MV-4-11 (cell line): ENCODE measurements at places on chromosomes 2 and 18.
A peak's percentile ranks its signal among the peaks of the same experiment; 100 is the strongest.

GRCh38 chr2:6986912-6987361 lies 69.7 kb downstream of the RNF144A start:
- no peak for DNase-seq

DNA sequence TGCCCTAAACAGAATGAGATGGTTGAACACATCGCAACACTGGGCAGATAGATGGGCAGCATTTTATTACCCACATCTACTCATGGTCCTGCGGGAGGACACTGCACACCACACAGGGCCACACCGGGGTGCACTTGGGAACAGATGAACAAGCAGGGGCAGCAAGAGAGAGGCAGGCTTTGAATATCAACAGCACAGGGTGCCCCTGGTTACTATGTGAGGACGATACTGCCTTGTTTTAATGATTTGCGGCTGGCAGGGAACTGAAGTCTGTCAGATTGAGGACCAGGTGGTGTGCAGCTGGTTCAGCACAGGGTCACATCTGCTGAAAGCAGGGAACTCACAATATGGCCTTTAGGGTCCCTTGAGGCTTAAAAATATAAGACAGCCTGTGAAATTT lies 195.7 kb downstream of the PIEZO2 start:
- no peak for DNase-seq

DNA sequence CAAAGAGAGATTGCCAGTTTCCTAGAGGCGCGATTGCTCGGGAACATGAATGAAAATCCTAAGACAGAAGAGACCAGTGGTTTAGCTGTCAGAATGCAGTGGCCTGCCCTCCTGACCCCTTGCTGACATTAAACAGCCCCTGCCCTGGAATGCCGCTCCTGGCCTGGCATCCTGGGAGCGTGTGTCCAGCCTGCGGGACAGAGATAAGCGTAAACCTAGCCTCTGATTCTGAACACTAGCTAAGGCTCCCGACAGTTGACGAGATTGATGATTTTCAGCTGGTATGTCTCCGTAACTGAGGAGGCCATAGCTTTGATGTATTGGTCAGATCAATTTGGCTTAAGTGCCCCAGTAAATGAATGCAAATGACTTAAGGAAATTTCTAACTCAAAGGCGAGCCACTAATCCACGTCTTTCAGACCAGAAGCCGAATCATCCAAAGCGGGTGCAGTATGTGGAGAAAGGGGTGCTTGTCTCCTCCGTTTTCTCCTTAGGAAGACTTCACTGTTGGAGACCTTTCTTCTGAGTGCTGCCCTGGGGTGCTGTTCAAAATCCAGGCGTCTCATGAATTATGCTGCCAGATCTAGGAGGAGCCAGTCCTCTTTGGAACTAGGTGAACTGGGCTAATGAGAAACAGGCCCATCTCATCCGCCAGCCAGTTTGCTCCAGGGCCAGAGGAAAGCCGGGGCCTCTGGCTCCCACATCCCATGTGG lies 142.5 kb upstream of the L3MBTL4 start:
- DNase-seq: no peak

GRCh38 chr2:232911712-232912277 lies 41.7 kb downstream of the SNORC start:
- no peak for DNase-seq

DNA sequence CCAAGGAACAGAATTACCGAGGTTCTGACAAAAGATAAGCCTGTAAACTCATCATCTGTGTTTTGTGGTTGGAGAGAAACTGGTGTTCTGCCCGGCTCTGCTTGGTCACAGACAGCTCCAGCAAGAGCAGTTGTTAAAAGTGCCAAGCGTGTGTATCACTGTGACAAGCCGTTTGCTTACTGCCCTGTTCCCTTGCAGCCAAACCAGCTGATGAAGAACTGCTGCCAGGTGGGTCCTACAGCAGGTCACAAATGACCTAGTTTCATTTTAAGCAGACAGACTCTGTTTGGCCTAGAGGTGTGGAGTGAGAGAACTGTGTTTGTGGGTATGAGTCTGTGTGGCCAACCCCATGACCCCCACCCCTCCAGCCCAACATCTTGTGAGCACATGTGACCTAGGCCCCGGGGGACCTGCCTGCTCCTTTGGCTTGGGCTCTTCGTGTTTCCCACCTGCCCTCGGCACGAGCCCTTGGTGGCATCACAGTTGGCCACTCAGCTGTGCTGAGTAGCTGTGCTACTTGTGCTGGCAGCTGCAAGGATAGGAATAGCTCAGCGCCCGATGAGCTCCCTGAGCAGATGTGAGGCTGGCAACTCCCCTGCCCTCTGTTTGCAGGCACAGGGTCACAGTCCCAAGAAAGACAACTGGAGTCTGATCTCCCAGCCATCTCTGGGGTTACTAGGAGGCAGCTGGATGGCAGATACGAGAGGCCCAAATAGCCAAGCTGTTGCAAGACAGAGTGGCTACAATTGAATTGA lies 9.7 kb downstream of the OXER1 start:
- no peak for DNase-seq

GRCh38 chr2:100742277-100743254 lies 77.4 kb upstream of the NPAS2 start:
- DNase-seq: no peak

DNA sequence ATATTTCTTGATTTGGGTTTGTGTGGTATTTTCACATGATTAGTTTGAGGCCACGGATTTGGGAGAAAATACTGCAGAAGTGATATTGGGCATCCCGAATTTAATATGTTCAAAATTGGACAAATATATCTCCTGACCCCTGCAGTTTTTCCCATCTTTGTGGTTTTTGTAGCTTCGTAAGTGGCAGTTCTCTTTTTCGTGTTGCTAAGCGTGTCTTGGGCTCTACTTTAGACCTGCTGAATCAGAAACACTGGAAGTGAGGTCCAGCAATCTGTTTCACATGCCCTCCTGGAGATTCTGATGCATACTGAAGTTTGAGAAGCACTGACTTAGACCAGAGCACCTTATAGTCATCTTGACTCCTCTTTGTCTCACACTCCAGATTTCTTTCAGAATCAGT lies 98.3 kb downstream of the EPB41L5 start:
- peak; percentile 3 for DNase-seq

GRCh38 chr18:47549021-47549540 lies 297.6 kb upstream of the SKOR2 start:
- no peak for DNase-seq

DNA sequence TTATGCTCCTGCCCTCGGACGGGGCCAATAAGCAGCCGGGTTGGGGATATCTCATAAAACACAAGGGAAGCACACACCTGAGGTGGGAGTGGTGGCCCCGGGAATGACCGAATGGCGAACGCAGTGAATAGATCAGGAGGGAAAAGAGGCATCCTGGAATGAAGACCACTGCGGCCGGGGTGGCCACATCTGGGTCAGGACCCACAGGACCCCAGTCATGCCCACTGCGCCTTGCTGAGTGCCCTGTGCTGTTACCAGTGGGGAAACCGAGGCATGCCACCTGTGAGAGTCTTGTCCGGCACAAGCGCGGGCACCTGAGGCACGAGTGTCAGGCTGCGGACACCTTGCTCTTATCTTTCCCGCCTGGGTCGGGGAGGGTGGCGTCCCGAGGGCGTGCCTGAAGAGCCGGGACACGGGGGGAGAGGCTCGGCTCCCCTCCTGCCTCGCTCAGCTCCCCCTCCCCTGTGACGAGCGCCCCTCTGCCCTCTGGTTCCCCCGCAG lies 1.6 kb downstream of the PDCD1 start:
- no peak for DNase-seq

DNA sequence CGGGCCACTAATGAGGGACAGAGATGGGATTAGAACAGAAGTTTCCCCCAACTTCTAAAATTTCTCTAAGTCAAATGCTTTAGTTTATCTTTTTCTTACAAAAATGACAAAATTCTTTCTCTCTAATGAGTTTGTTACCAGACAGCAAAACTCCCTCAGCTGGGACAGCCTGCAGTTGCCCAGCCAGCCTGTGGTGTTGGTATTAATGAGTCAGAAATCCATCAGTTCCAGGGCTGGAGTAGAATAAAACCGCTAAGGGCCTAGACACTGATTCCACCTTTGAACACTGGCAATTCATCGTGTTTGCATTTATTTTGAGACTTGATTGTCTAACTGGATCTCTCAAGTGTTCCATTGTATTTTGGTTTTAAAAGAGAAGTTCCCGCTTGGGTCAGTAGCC lies 38.3 kb upstream of the SMAD2 start:
- DNase-seq: no peak

DNA sequence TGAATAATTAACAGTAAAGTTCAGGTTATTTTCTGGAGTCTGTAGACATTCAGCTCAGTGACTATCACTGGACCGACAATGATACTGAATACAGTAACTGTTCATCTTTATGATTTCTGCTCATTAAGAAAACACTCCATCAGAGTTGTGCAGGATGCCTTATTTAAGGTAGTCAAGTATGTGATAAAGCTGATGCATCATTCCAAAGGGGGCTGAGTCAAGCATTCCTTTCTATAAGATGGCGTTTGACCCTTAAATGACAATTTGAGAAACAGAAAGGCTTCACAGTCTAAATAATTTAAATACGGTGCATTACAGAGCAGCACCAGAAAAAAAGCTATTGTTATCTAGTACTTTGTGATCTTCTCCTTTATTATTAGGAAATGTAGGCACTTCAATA lies 131.1 kb downstream of the CDH2 start:
- DNase-seq: no peak

- no peak for DNase-seq
These were observed 135.8 kb downstream of the TCF4 start for GRCh38 chr18:55452123-55452611.

- no peak for DNase-seq
These were observed 111.5 kb downstream of the TTC32 start for GRCh38 chr2:19790291-19790690.

DNA sequence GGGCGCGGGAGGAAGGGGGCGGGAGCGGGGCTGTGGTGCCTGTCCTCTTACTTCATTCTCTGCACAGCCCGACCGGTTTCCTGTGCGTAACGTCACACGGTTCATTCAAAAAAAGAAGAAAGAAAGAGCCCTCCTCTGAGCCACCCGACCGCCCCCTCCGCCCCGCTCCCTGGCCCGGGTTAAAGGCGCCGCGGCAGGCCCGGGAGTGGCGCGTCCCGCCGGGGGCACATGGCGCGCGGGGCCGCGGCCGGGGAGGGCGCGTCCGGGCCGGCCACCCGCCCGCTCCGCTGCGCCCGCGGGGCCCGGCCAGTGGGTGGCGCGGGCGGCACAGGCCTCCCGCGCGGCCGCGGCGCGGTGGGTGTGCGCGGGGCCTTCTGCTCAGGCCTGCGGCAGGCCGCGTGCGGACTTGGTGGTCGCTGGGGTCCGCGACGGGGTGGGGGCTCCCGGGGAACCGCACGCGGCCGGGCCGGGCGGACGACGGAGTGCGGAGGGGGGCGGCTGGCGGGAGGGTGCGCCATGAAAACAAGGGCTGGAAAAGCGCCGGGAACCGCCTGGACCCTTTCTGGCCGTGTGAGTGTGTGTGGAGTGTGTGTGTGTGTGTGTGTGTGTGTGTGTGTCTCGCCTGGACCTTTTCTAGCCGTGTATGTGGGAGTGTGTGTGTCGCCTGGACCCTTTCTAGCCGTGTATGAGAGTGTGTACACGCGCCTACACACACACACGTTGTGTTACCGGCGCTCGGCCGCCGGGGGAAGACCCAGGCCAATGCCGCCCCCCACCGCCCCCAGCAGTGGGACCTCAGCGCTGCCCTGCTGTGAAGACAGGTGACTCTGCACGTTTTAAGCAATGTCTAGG lies 780 bp upstream of the BCL2 start:
- peak; percentile 85 for DNase-seq

DNA sequence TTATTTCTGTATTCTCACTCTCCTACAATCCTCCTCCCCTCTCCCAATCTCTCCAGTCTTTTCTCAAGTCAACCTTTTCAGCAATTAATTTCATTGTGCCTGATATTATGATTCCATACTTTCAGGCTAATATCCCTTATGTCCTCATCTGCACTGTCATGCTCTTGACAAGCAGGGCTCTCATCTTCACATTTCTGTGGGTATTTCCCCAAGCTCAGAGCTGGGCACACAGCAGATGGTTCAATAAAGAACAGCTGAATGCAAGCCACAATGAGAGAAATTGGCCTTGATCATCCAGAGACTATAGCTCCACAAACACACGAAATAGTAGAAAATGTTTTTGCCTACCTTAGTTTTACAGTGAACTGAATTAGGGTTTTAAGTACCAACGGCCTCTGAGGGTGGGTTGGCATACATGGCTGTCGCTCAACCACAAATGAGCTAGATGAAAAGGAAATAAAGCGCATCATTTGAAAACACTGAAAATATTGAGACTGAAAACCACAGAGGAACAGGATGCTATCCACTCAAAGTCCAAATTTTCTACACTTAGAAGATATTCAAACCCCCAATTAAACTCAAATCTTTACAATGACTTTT lies 47.5 kb upstream of the STAT1 start:
- no peak for DNase-seq

- DNase-seq: peak; percentile 41
These were observed 112.4 kb downstream of the MIB1 start for GRCh38 chr18:21853016-21853415.

GRCh38 chr2:237296756-237297155 lies 117.2 kb downstream of the COL6A3 start:
- no peak for DNase-seq

DNA sequence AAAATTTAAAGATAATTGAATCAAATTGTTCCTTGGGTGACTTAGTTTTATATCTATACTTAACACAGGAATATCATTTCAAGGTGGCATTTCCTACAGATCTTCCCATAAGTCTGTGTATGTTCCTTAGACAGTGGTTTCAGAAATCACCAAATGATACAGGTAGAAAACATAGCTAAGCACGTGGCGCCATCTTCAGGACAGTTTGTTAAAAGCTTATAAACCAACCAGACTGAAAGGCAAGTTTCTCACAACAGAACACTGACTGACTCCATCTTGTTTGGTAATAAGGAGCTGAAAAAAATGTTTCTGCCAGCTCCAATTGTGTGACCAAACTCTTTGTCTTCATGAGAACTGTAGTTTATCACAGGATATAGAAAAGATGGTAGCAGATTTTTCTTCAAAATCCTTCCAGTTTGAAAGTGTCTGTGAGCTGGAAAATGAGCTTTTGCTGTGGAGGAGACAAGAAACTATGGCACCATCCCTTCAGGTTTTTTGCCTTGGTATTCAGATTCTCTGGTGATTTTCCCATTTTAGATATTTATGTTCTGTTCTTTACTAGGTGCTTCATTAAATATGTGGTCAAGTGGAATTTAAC lies 34.8 kb upstream of the NEUROD1 start:
- DNase-seq: peak; percentile 78

DNA sequence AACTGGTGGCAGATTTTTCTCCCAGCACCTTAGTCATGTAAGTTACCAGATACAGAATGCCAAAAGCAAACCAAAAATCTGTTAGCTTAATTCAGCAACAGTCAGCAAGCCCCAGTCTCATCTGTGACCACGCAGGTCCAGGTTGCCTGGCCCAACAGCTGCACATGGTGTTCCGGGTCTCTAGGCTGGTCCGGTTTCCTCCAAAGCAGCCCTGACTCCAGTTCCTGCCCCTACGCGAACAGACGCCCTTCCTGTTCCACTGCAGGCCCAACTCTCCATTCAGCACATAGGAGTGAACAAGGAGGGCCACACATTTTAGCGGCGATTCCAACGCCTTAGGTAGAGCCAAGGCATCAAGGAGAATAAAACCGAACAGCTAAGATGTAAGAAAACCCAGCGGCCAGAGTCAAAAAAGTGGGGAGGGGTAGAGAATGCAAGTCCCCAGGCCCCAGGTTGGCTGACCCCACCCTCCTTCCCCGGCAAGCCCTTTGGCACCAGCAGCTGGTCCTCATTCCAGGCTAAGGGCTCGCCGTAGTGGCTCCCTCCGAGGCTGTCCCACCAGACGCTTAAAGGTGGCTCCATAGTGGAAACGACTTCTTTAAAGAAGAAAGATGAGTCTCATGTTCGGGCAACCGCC lies 1.5 kb downstream of the STK25 start:
- no peak for DNase-seq
